ENCODE measurements at places on chromosomes 6 and 20.
A peak's percentile ranks its signal among the peaks of the same experiment; 100 is the strongest.

GRCh38 chr6:14149739-14150130 is 32.2 kb downstream of the CD83 start:
- peak; percentile 59 for DNase-seq

GRCh38 chr6:79512014-79512413 is 25.2 kb downstream of the LCA5 start:
- DNase-seq, result no peak

GRCh38 chr20:47117773-47118172 is 223.1 kb downstream of the EYA2 start:
- DNase-seq, result no peak

- DNase-seq, result no peak
Measured at GRCh38 chr6:129312880-129313279, 397.1 kb downstream of the ARHGAP18 start.

GRCh38 chr6:43204271-43205105 is 22.5 kb downstream of the CUL9 start:
- no peak for DNase-seq

DNA sequence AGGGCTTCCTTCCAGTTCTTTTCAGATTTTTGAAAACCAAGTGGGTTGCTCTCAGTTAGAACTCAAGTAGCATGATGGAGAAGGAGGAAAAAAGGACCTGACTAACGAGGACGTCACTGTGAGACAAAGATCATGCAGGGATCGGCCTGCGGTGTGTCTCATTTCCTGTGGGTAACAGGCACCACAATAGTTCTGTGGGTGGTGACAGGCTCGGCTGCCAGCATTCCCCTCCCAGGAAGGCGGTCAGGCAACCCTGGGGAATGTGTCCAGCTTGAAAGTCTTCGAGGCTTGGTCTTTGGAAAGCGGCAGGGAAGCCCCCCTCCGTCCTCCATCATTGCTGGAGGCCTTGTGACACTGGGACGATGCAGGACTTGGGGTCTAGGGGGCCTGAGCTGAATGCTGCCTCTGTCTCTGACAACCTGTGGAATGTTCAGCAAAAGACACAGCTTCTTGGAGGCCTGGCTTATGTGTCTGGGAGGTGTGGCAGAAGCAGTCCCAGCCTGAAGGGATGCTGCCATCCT is 121.0 kb downstream of the BCAS1 start:
- DNase-seq, result no peak

GRCh38 chr20:21719592-21720214 is 14.2 kb downstream of the PAX1 start:
- peak; percentile 17 for DNase-seq

DNA sequence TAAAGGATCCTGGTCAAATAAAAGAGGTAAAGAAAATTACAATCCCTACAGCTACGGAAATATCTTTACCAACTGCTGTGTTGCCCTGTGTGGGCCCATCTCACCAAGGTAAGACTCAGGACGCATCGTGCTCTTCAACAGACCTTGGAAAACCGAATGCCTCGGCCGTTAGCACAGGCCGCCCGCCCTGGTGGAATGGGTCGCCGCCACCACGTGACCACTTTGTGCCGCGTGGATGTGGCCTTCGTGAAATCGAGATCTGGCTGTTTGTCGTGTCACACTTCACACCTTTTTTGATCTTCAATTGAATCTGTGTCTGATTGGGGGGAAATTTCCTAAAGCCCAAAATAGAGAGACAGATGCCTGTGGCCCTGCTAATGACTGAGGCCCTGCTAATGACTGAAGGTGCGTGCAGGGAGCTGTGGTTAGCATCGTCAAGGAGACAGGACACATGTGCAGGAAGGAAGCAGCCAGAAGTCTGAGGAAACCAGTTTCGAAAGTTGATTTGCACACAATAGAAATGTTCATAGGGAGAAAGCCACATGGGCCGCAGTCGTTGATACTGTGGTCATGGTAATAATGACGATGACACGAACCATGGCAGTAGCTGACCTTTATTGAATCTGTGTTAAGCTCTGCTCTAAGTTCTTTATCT is 175.7 kb upstream of the SNX9 start:
- DNase-seq, result no peak

GRCh38 chr6:170307080-170307545 is 555 bp downstream of the FAM120B start:
- no peak for DNase-seq

DNA sequence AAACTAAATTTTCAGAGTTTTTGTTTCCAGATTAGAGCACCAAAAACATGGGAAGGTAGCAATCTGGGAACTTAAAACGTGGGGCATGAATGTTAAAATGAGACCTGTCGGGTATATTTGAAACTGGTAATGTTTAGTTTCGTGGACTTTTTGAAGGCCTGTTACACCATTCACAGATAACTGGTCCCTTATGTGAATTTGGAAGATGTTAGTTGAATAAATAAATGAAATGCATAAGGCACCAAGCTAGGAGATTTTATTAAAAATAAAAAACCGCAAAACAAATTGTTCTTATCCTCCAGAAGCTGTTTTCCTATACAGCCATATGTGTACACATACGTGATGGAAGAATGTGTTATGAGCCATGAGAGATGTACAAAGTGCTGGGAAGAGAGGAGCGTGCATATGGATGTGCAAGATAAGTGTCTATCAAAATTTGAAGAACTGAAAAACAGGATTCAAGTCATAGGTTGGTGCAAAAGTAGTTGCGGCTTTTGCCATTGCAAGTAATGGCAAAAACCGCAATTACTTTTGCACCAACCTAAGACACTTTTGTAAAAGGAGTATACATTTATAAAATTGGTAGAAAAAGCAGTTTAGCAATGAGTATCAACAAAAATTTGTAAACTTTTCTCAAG is 700 bp upstream of the MCUR1 start:
- no peak for DNase-seq

GRCh38 chr6:16243055-16243454 is 4.7 kb downstream of the GMPR start:
- DNase-seq, result no peak

DNA sequence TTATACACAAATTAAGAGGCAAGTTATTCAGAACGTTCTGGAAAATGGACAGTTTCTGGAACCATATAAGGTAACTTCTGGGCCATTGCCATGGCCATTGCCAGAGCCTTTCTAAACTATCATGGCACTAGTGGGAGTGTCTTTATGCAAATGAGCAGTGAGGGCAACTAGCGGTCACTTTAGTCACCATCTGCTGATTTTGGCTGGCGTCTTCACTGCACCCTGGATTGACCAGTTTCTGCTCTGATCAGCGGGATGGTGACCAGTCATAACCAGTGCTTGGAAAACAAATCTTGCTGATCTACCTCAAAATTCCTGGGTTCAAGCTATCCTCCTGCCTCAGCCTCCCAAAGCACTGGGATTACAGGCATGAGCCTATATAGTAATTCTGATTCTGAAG is 7.3 kb upstream of the SNTA1 start:
- DNase-seq, result no peak

DNA sequence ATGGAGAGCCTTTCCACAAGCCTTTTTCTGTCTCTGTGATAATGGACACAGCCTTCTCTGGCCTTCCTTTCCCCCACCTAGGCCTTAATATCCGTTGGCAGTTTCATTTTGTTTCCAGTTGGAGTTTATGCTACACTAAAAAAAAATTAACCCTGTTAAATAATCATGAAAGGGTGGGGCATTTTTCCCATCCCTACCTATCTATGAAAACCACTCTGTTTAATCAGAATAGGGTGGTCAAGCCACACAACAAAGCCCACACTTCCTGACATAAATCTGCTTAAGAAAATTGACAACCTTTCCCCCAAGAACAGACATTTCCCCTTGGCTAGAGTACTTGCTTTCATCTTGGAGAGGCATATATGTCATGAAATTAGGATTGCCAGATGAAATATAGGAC is 14.2 kb downstream of the TXLNB start:
- no peak for DNase-seq

- DNase-seq, result no peak
Measured at GRCh38 chr20:25498280-25498606, 87.1 kb downstream of the NINL start.

- DNase-seq, result peak; percentile 98
Measured at GRCh38 chr20:48912065-48912464, 9.4 kb upstream of the ARFGEF2 start.

GRCh38 chr6:152893187-152893586 is 89.7 kb downstream of the FBXO5 start:
- no peak for DNase-seq

DNA sequence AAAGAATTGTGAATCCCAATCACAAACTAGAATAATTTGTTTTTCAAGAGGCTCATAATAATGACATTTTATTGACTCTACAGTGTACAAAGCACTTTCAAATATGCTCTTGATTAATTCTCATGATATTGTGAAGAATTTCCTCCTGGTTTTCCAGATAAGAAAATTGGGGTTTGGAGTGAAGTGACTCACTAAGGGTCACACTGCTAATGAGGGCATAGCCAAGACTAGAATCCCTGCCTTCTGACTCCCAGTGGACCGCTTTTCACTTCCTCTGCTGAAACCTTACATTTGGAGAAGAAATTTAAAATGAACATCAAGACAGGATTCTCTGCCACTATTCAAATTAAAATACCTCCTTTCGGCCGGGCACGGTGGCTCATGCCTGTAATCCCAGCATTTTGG is 38.3 kb upstream of the LTV1 start:
- DNase-seq, result no peak

GRCh38 chr20:50992336-50992732 is 30.6 kb downstream of the KCNG1 start:
- DNase-seq, result no peak

DNA sequence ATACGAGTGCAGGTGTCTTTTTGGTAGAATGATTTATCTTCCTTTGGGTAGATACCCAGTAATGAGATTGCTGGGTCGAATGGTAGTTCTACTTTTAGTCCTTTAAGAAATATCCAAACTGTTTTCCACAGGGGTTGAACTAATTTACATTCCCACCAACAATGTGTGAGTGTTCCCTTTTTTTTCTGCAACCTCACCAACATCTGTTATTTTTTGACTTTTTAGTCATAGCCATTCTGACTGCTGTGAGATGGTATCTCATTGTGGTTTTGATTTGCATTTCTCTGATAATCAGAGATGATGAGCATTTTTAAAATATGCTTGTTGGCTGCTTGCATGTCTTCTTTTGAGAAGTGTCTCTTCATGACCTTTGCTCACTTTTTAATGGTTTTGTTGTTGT is 1.9 kb upstream of the ZNF831 start:
- no peak for DNase-seq

GRCh38 chr6:157911786-157912185 is 69.9 kb upstream of the SYNJ2 start:
- peak; percentile 27 for DNase-seq

GRCh38 chr6:37850728-37851285 is 31.3 kb downstream of the ZFAND3 start:
- DNase-seq, result no peak

GRCh38 chr20:45358282-45359068 is 4.5 kb upstream of the SYS1 start:
- DNase-seq, result no peak

- no peak for DNase-seq
Measured at GRCh38 chr6:7260291-7261031, 52.5 kb downstream of the SSR1 start.

DNA sequence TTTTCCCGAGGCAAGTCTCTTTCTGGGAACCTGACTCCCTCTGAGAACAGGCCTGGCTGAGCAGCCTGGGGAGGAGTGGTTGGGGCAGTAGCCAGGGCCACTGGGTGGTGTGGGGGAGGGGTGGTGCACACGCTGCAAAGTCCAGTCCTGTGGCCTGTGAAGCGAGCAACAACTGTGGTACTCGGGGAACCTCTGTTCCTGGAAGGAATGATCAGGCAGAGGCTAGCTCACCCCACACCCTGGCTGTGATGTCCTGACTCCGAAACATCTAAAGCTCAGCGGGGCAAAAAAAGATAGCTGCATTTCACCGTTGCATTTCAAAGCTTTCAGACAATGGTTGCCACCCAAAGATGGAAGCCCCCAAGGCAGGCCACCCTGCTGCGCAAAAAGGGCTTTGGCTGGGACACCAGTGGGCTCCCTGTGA is 25.5 kb downstream of the PCK1 start:
- no peak for DNase-seq

DNA sequence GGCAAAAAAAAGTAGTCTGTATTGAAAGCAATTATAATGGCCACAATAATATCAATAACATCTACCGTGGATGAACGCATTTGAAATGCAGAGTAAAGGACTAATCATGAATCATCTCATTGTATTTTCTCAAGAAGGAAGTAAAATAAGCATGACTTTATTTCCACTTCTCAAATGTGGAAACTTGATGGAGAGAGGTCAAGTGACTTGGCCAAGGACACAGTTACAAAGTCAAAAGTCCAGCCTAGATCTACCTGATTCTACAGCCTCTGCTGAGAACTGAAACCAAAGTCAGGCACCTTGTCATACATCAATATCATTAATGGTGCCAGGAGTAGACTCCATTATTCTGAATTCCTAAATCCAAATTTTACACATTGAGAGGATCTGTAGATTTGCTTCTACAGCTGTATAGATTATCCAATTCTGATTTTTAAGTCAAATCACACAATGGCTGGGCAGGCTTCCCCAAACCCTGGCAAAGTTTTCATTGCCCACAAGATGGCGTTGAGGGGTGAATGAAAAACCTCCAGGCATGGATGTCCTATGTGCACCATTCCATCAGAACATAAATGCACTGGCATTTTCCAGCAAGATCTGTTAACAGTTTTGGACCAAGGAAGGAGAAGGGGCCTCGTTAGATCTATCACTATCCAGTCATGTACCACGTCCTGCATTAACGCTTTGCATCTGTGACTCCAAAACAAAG is 423.1 kb downstream of the MAFB start:
- no peak for DNase-seq

DNA sequence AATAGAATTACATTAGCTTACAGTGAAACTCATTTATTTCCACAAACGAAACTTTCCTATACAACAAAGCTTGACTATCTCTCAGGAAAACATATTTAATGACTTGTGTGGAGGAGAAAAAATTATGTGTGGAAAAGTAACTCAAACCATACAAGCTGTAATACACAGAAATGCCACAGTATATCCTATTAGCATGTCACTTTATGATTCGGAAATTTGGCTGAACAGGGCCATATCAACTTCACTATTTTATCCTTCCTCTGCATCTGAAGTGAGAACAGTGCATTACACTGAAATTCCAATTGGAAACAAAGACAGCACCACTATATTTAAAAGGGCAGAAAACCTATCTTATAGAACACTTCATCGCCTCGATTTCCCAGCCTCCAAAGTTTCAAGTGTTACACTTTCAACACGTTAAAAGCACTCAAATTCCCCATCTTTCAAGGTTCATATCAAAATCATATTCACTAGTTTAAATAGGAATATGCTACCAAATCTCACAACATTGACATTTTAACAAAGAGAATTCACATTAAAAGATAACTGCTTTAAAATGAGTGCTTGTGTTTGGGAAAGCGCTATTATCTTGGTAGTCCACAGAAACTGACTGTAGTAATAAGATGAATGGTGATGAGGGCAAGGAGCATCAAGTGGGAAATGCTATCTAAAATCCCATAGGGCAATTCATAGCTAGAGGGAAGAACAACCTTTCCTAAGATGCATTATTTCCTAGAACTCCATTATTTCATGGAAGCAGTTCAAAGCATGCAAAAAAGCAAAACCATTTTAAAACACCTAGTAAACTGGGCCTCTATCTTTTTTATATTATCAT is 1.8 kb downstream of the REV3L start:
- DNase-seq, result no peak

All from NCI-H524 treated with DMSO at 0.1 percent for 48 hours (cell line).